Smooth muscle cell of the brain vasculature (primary cell): ENCODE measurements at places on chromosomes 4 and X.
A peak's percentile ranks its signal among the peaks of the same experiment; 100 is the strongest.

DNA sequence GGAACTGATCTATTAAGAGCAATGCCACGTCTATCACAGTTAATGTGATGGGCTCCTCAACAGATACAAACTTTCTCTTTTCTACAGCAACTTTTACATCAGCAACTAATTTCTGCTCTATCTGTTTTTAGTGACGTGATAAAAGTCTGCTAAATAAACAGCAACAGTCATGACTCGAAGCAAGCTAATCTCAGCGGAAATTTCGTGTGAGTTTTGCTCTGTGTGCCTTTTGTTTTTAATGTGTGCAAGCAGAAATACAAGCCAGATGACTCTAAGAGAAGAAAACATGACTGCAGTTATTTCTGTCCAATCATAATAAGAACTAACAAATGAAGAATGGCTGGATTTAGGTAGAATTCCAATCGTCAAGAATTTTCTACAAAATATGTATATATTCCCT is 214.3 kb downstream of the LDB2 start:
- peak; percentile 17 for DNase-seq

- no peak for DNase-seq
These were observed 30.3 kb upstream of the DDX53 start for GRCh38 chrX:22969411-22969810.

- DNase-seq = no peak
These were observed 3.0 kb upstream of the BCOR start for GRCh38 chrX:40100537-40101429.

GRCh38 chrX:45619290-45619689 is 418.6 kb upstream of the DIPK2B start:
- no peak for DNase-seq

DNA sequence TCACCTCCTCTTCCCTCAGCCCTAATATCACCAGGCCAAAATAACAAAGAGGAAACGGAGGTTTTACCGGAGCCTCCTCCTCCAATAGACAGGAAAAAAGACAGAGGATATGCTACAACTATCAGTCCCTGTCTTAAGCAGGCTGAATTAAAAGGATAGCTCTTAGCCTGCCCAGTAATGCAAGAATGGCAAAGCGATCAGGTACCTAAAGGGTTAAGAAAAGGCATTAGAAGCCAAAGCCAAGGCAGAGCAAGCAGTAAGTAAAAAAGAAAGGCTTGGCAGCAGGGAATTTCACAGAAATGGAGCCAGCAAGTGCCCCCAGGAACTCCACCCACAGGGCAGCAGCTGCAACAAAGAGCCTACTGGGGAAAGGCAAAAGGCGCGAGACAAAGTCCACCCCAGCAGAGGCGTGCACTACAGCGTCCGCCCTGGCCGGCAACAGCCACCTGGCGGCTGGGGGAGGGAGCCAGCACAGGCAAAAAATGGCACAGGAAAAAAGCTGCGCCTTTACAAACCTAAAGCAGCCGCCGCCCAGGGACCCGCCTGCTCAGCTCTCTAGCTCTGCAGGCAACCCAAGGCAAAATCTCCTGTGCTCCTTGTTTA is 220.6 kb upstream of the ZC4H2 start:
- no peak for DNase-seq

DNA sequence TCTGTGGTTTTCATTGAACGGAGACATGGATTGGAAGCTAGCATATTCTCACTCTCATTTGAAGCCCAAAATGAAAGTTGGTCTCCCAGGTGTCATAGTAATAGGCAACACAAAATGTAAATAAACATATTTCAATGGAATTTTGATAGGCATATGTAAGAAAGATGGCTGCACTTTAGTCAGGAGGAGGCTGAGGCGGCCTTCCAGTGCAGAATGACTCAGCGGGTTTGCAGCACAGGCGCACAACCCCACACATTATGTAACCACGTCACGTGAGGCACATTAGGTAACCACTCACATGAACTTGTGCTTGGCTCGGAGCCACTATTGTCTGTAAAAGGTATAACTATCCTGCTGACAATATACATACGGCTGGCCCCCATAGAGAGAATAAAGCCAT is 381.7 kb downstream of the GPAT3 start:
- DNase-seq = no peak

DNA sequence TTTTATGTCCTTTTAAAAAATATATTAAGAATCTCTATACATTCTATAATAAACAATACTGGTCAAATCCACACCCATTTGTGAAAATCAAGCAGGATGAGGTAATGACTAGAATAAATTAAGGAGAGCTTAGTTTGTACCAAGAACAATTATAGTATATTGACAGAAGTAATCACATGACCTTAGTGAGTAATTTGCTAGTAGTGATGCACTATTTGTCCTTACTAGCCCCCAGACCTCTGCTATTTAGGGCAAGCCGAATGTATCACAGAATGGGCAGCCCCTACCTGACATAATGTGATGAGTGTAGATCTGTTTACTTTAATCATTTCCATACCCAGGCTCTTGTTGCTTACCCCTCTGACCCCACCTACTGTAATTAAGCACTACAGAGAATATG is 15.8 kb downstream of the ATP1B4 start:
- no peak for DNase-seq

- DNase-seq = no peak
These were observed 34.2 kb downstream of the LDB2 start for GRCh38 chr4:16864199-16864598.

DNA sequence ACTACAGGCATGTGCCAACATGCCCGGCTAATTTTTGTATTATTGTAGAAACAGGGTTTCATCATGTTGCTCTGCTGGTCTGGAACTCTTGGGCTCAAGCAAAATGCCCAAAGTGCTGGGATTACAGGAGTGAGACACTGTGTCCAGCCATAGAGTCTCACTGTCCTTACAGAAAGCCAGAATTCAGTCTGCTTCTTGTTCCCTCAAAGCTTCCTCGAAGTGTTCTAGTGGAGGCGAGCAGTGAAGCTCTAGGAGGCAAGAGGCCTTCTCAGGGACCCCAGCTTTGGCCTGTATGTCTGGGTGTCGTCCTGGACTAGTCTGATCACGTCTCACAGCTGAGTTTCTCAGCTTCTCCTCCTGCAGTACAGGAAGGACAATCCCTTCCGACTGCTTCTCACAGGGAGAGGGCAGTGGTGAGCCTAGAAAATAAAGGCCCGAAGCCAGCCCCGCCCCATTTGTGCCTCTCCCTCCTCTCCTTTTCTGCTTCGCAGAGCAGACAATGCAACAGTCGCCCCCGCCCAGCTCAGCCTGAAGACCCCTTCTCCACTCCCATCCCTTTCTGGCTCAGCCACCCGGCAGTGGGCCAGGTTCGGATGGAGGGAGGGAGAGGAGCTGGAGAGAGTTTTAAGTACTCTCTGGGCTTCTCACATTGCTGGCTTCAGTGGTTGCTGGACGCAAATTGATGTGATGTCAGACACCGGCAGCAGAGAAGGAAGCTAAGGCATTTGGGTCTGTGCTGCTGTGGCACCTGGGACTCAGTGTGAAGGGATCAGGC is 11.1 kb upstream of the FAM3A start:
- no peak for DNase-seq

GRCh38 chr4:13903061-13903460 is 275.5 kb upstream of the BOD1L1 start:
- no peak for DNase-seq

- DNase-seq = no peak
These were observed 116.5 kb upstream of the RBPJ start for GRCh38 chr4:26204249-26204825.

DNA sequence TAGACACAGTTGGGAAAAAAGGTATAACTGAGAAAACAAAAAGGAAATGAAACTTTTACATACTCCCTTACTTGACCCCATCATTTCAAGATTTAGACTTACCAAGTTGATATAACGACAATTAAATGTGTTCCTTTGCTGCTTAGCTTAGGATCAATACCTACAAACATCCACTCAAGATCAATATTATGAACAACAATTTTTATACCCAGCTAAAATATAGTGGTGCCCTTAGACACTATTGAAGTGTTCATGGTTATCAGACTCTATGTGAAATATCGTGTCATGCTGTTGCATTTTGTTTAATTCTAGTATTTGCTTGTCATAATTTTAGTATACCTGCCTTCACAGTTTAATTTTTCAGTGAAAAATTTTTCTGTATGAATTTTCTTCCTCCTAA is 4.2 kb downstream of the ARSH start:
- no peak for DNase-seq

GRCh38 chr4:106717091-106717490 is 319.0 kb downstream of the DKK2 start:
- DNase-seq = no peak

- DNase-seq = no peak
These were observed 265.4 kb downstream of the RAPGEF2 start for GRCh38 chr4:159368320-159368719.
